T-helper 2 cell treated with Interferon-gamma antibody and Interleukin-4, amounts not matched to agents 100 ng/mL and 5 ng/mL, for 36 hours (primary cell): ENCODE measurements at places on chromosomes 3 and 15. TPM values are rescaled to one million over a fixed set of nuclear protein-coding genes. Genes with fewer than 3 reads are reported as not detected.

The GABRA5 gene
- not detected in 2 replicates for total RNA-seq

The TTC21A gene
- 1.7 and 1.8 TPM in 2 replicates for total RNA-seq

The DAZL gene
- total RNA-seq = 0.07 TPM in 1 of 2 replicates, not detected in the other

The EEFSEC gene
- 18.2 and 19.8 TPM in 2 replicates for total RNA-seq
